ENCODE measurements at places on chromosomes 5 and 9.

DNA sequence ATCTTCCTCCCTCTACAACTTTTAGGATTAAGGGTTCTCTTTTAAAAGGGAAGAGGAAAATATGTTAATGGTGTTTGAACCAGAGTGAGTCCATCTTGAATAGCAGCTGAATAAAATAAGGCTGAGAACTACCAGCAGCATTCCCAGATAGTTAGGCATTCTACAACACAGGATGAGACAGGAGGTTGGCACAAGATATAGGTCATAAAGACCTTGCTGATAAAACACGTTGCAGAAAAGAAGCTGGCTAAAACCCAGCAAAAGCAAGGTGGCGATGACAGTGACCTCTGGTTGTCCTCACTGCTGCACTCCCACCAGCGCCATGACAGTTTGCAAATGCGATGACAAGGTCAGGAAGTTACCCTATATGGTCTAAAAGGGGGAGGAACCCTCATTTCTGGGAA is 77.8 kb downstream of the PLK2 start:
- no peak for DNase-seq

- no peak for DNase-seq
Measured at GRCh38 chr9:105883847-105884246, 189.5 kb downstream of the TMEM38B start.

GRCh38 chr9:22332202-22332601 is 114.4 kb upstream of the DMRTA1 start:
- peak; percentile 2 for DNase-seq

- DNase-seq: no peak
Measured at GRCh38 chr9:87285183-87285850, 212.3 kb upstream of the DAPK1 start.

DNA sequence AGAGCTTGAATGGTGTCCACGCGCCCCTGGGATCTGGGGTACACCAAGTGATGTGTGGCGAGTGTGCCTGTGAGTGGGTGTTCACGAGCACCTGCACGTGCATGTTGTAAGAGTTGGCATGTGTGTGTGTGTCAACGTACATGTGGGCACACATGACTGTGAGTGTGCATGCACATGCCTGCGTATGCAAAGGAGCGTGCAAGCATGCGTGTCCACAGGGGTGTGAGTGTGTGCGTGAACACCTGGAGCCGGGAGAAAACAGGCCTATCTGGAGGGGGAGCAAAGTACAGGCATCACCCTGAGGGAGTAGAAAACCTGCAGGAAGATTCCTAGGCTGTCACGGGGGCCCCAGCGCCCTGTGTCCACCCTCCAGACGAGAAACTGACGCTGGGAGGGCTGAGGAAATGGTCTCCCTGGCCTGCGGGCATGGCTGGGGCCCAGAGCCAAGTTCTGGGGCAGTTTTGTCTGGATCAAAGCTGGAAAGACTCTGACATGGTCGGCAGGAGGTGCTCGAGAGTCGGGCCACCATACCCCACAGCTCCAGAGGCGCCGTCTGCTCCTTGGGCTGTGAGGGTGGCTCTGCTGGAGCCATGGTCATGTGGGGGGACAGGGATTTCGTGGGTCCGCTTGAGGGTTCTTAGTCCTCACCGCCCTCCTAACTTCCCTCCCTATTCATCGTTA is 31.8 kb downstream of the PTGES start:
- no peak for DNase-seq

DNA sequence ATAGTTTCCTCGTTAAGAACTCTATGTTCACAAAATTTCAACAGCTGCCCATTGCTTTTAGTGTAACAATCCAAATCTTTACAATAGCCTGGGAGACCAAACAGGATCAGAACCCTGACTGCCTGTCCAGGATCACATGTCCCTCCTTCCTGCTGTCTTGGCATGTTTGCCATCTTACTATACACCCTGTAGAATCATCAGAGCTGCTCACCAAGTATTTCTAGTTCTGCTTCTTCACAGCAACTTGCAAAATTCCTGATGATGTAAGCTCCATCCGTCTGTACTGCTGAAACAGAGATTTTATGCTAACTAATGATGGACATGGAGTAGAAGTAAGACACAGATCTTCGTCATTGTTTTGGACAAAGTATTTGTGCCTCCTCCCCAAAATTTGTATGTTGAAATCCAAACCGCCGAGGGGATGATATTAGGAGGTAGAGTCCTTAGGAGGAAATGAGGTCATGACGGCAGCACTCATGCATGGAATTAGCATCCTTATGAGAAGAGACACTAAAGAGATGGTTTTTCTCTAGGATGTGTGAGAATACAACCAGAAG is 464.9 kb upstream of the BRINP1 start:
- DNase-seq: no peak

DNA sequence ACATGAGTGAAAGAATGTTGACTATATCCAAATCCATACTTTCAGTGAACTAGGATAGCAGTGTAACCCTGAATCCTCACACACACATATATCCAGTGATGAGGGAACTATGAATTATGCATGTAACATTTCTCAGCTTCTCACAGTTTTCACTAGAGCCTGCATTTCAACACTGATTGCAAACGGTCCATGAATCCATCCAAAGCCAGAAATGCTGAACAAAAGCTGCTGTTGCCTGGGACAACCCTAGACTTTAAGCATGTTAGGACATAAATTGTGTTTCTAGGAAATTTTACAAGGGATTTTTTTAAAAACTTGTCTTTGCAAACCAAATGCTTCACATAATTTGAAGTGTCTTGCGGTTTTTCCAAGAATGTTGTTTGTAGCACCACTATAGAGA is 2010.0 kb upstream of the WWC1 start:
- no peak for DNase-seq
